ENCODE measurements at places on chromosomes 12 and 14. TPM values are rescaled to one million over a fixed set of nuclear protein-coding genes. Genes with fewer than 3 reads are reported as not detected.

- no peak for DNase-seq
Observed at GRCh38 chr12:42926232-42926631, 336.7 kb upstream of the PRICKLE1 start.

POU6F1 gene
- total RNA-seq = 22.6 TPM

IL22 gene
- not detected for total RNA-seq

DNA sequence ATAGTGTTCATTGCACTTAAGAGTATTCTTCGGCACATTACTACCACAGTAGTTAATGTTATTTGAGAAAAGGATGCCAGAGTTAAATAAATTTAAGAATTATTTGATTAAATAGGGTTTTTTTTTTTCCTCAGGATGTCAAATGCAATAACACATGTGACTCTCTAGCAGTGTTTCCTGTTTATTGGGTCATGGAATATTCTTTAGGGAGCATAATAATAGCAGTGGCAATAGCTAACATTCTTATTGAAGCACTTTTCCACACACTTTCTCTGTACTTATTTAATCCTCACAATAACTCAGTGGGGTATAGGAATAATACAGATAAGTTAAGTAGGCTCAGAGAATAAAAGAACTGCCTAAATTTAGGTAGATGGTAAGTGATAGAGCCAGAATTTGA lies 44.3 kb downstream of the SCYL2 start:
- no peak for DNase-seq

BCAT1 gene
- 18.4 TPM for total RNA-seq

GRCh38 chr12:646442-647384 lies 16.5 kb downstream of the NINJ2 start:
- DNase-seq = no peak

Data from spleen (tissue), 13 donors.